ENCODE measurements at places on chromosomes 5 and 9.
A peak's percentile ranks its signal among the peaks of the same experiment; 100 is the strongest.

DNA sequence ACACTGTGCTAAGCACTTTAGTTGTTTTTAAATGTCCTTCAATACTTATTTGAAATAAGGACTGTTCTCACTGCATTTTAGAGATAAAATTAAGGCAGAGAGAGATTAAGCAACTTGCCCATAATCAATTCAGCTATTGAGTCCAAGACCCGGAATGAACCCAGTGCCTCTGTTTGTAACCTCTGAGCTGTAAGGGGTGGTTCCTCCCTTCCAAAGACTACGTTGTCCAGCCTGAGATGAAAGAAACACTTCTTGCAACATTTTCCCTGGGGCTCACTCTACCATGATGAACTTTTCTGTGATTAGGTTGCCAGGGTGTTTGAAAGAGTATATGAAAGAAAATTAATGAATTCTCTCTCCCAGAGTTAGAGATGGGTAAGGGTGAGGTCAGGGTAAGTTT is 22.0 kb upstream of the MAP1B start:
- no peak for DNase-seq

DNA sequence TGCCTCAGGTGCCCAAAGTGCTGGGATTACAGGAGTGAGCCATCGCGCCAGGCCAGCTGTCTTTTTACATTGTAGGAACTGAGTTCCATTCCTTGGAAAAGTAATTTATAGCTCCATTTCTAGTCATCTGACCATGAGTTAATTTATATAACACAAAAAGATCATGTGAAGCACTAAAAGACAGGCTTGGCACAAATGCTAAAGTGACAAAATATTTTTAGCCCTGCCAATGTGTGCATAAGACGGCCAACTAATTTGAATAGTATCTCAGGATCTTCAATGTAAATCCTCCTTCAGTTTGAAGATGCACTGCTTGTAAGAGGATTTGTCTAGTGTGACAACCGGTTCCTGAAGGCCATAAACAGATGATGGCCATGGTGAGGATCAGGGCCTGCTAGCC is 49.1 kb downstream of the MTMR12 start:
- no peak for DNase-seq

DNA sequence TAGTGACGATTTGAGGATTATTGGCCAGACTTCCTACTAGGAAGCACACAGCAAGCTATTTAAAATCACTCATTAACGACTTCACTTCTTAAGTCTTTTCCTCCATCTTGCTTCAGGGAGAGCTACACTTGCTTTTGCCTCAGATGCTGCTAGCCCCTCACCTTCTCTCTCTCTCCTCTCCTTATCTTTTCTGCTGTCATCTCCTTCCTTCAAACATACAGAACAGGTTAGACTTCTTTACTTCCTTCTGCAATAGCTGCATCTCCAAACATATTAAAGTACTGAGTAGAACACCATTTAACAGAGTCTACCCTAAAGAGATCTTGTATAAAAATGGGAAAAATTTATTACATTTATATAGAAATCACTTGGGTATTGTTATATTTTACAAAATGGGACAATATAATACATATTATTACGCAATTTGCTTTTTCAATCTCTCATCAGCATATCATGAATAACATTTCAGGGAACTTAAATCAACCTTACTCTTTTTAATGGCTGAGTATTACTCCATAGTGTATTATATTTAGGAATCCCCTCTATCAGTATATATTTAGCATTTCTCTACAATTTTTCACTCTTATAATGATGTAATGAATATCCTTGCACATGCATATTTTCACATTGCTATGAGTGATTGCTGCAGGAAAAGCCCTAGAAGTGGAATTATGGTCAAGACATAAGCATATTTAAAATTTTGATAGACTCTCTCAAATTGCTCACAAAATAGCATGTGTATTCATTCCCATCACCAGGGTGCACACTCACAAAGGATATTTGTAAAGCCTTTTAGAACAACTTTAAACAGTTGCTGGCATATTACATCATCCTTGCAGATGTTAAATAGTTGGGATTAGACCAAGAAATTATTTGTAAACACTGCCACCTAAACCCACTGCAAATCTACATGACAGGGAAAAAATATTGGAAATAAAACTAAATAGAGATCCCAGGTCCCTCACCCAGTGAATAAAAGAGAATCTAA is 164.5 kb upstream of the NFIB start:
- DNase-seq: no peak

DNA sequence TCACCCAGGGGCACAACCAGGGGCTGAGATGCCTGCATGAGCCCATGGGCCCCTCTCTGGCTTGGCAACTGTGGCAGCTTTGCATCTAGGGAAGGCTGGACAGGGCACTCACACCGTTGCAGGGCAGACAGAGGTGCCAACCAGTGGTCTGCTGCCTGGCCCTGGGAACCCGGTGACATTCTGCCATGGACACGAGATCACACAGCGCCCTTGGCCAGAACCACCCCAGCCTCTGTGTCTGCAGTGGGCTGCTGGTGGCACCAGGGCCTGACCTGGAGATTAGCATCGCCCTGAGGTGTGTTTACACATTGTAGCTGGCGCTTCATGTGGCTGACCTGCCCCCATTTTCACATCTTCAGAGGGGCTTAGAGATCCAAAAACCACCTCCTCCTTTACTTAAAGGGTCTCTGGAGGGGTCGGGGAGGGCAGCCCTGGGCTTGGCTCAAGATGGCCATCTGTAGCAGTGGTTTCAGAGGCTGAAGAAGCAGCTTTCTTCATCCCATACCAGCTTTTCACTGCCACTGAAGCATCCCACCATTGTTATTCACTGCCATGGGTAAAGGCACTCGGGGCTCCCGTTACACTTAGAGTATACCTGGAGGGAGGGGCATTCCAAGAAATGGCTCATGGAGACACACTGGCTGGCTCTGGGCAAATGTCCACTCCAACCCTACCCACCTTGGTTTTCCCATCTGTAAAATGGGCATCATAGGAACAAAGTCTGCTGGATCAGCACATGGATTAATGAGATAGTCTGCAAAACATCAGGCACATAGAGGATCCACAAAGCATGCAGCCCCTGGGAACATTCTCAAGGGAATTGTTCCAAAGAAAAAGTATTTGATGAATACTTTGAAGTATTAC is 11.4 kb downstream of the DCANP1 start:
- no peak for DNase-seq

- DNase-seq: no peak
Measured at GRCh38 chr9:134395002-134395517, 68.8 kb downstream of the RXRA start.

DNA sequence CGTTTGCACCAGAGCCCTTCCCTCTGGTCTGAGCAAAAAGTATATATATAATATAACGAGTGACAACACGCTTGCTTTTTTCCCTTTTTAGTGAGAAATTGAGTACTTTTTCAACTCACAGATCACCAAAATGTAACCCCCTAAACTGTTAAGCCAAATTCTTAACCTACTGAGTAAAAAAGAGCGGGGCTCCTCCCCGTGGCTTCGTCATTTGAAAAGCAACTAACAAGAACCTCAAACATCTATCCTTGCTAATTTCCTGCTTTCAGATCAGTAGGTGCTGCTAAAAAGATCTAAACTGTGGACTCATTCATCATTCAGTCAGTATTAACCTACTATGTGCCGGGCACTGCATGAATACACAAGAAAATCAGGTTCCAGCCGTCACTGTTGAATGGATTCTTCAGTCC is 1.0 kb upstream of the PTBP3 start:
- DNase-seq: no peak

DNA sequence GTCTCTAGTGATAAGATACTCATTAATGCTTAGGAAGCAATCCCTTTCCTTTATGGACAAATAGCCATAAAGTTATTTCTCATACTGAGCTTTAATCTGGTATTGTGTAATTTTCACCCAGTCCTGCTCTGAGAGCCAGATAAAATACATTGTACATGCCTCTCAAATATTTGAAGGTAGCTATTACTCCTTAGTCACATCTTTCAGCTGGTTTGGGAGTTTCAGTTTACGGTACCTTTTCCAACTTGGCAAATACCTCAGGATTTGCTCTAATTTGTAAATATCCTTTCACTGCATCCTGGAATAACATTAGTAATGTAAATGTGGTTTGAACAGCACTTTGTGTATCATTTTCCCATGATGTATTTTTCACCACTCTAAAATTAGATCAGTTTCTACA is 47.4 kb downstream of the ABHD17B start:
- DNase-seq: no peak

DNA sequence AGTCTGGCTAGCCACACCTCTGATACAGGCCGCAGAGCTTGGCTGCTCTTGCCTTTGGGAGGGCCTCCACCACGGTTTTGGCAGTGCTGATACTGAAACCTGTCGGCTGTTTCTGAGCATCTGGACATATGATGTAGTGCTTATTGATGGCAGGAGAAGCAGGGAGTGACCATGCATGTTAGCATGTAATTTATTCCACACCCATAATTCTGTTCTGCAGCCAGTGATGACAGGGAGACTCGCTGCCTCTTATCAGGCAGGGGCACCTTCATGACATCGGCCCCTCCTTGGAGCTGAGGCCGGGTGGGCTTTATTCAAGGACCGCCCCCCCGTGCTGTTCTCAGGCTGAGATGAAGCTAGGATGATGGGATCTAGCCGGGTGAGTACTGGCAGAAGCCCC is 49.0 kb downstream of the OLFM1 start:
- no peak for DNase-seq

DNA sequence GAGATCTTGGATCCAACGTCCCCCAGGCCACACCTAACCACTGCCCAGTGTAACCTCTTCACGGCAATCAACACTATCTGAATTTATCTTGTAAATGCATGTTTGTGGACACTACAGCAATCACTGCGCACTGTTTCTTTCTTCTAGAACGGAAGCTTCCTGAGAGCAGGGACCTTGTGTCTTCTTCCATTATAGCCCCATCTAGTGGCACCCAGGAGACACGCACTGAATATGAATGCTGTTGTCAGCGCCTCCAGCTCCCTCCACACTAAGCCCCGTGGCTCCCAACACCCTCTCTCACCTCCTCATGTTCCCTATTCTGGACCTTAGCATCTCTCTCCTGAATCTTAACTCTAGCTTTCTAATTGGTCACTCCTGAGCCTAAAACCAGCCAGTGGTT is 72.7 kb downstream of the SMIM23 start:
- DNase-seq: no peak

GRCh38 chr5:167896814-167897213 is 394.6 kb upstream of the WWC1 start:
- DNase-seq: no peak

GRCh38 chr9:135230817-135231520 is 143.5 kb downstream of the OLFM1 start:
- DNase-seq: no peak

DNA sequence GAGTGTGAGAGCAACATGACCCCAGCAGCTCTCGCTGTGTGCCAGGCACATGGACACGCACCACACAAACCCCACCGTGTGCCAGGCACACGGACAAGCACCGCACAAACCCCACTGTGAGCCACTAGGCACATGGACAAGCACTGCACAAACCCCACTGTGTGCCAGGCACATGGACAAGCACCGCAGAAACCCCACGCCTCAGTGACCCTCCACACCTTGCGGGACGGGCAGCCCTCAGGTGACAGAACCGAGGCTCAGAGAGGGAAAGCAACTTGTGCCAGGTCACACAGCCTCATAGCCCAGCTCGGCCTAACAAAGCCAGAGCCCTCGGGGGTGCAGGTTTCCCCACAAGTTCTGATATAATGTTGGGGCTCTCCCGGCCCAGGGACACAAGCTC is 2.0 kb upstream of the GPSM1 start:
- DNase-seq: no peak

- peak; percentile 69 for DNase-seq
Measured at GRCh38 chr5:35003018-35003957, 44.5 kb downstream of the AGXT2 start.

DNA sequence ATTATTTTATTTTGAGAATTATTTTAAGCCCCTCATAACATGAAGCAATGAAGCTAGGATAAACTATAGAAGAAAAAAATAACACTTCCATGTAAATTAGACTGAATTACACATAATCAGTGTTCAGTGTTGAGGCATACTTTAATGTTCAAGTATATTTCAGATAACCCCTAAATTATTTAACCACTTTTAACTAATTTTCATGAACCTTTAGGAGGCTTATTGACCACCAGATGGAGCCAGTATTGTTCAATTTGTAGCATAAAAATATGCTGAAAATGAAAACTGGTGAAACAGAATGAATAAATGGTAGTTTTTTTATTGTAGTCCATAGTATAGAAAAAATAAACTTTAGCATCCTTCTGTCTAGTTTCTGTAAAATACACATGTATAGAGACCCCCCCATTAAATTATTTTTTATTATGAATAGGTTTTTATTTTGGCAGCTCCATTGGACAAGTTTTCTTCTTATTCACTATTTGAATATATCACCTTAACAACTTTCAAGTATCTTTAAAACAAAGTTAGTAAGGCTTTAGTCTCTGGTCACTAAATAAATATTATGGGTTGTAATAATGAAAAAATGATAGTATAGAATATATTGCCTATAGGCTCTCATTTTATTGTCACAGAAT is 190.1 kb downstream of the CWC27 start:
- no peak for DNase-seq

- DNase-seq: no peak
Measured at GRCh38 chr5:137281201-137281600, 217.9 kb downstream of the SPOCK1 start.

GRCh38 chr5:176538989-176539384 is 1.8 kb upstream of the RNF44 start:
- DNase-seq: no peak

DNA sequence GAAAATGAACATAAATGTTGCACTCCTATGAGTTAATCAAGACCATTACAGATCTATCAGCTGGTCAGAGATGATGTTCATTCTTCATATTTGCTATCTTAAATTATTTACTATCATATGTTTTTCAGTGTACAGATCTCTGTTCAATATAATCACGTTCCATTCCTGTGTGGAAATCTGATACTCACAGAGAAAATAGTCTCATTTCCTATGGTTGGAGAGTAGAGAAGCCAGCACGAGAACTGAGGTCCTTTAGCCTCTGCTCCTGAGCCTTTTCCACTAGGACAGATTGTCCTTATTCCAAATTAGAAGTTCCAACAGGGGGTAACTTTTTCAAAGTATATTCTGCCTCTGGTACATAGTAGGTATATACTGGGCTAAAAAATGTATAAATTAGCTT is 29.2 kb downstream of the UGCG start:
- DNase-seq: no peak
